Fibroblast of skin of abdomen (primary cell): ENCODE measurements at places on chromosomes 12 and 14.

DNA sequence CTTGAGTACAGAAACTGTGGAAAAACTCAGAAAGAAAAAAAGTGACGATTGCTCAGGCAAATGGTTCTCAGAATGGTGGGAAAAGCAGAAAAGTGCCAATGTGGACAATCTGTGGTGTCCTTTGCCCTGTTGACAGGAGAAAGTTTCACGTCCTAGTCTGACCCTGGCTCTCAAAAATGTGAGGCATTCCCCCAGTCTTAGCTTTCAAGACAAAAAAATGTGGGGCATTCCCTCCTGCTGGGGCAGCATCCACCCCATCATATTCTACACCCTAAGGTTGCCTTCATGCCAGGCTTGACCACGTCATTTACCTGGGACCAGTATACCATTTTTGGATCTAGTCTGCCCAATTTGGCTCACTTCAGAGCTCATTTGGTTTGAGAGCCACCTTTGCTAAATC lies 20.7 kb upstream of the ANAPC7 start:
- DNase-seq, result no peak

DNA sequence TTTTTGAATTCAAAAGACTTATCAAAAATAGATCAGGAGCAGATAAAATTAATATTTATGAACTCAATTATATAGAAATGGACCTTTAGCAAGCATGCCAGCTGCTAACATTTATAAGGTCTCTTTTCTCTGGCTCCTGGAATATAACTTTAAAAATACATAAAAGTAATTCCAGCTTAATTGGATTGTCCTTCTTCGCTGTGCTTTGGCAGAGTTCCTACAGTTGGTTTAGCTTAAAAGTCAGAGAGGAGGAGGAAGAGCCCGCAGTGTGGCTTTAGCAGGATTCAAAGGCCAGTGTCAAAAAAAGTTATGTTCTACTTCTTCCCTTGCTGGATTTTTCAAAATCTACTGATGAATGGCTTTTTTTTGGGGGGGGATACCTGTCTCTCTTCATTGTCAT lies 1484.9 kb upstream of the TMEM132C start:
- no peak for DNase-seq

GRCh38 chr12:54590978-54591591 lies 2.6 kb upstream of the PPP1R1A start:
- DNase-seq, result peak; percentile 9

GRCh38 chr12:96234591-96235483 lies 40.7 kb downstream of the ELK3 start:
- DNase-seq, result no peak

DNA sequence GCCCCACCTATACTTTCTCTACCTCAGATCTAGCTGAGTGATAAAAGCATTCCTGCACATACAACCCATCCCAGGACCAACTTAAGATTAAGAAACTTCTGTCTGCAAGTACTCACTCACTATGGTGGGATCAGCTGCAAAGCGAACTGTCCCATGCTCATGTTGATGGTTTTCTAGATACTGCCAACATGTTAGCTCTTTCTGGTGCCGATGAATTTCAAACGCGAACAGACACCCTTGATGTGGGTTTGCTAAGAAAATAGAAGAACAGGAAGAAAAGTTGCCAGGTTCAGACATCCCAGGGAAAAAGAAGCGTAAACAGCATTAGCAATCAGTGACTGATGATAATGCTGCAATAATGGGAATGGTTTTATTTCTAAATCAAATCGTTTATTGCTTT lies 1.5 kb upstream of the SLC39A2 start:
- DNase-seq, result no peak
